ENCODE measurements at places on chromosomes 7 and 10. TPM values are rescaled to one million over a fixed set of nuclear protein-coding genes. Genes with fewer than 3 reads are reported as not detected.

DNA sequence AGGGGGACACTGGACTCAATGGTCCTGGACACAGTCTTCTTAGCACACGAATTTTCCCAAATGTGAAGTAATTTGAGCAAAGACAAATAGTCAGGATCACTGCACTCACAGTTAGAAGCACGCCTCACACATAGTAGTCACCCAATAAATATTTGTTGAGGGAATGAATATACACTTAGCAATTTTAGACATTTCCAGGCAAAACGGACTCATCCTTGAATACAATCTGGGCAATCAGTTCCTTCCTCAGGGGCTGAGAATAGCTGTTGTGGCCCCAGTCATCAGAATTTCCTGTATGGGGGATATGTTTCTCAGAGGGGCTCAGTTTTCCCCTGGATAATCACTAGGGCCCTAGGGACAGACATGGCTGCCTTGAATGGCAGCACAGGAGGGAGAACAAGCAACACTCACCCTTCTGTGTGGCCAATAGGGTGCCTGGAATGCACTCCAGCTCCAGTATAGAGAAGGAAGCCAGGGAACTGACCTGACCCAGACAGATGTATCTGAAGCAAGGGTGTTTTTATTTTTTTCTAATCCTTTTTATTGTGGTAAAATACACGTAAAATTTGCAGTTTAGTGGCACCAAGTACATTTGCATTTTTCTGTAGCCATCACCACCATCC lies 282.7 kb upstream of the ZNF32 start:
- DNase-seq: no peak

- no peak for DNase-seq
Measured at GRCh38 chr10:44020322-44021111, 364.4 kb downstream of the CXCL12 start.

DNA sequence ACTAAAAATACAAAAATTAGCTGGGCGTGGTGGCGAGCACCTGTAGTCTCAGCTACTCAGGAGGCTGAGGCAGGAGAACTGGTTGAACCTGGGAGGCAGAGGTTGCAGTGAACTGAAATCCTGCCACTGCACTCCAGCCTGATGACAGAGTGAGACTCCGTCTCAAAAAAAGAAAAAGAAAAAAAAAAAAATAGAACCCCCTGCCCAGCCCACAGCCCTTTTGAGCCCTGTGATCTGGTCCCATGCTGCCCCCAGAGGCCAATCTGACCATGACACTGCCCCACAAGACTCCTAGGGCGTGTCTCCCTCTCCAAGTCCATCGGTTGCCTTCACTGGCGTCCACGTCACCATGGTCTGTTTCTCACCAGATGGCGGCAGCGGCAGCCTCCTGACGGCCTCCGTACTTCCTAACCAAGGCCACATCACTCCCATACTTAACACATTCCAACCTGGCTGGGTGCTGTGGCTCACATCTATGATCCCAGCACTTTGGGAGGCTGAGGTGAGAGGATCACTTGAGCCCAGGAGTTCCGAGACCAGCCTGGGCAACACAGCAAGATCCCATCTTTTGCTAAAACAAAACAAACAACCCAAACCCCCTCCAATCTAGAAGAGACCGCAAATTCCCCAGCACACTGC lies 18.0 kb downstream of the STX1A start:
- DNase-seq: peak; percentile 26

DNA sequence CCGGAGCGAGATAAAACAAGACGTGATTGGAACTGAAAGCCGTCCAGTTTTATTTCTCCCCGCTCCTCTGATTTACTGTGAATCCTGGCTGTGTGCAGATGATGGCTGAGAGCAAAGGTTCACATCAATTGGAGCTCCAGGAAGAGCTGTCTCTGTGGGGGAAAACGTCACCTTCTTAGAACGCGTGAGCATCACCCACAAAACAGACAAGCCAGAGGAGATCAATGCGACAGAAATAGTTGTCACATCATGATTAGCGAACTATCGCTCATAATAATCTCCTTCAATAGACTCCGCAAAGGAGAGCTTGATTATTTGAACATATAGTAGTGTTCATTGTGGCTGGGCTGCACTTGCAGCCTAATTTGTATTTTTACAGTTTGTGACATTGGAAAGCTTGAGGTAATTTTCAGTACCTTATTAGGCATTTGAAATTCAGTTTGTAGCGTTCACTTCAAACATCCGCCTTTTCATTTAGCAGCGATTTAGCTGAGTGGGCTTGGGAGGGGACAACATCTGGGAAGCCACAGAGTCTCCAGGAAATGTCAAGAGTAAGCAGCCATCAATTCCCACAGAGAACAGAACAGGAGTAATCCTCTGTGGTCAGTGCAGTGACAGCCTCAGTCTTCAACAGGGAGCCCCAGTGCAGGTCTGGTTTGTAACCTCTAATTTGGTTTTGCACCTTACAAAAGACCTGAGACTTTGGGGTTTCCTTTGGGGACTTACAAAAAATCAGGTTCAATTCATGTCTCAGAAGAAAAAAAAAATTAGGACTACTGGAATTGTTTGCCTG lies 276.8 kb upstream of the PFKP start:
- no peak for DNase-seq

DNA sequence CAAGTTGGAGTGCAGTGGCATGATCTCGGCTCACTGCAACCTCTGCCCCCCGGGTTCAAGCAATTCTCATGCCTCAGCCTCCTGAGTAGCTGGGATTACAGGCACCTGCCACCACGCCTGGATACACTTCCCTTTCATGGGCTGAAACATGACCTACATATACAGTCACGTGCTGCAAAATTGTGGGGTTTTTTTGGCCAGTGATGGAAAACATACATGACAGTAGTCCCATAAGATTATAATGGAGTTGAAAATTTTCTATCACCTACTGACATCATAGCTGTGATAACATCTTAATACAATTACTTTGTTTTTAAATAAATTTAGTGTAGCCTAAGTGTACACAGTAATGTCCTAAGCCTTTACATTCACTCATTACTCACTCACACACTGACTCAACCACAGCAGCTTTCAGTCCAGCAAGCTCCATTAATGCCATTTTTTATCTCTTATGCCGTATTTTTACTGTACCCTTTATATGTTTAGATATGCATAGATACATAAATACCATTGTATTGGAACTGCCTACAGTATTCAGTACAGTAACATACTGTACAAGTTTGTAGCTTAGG lies 79.9 kb upstream of the TMEM196 start:
- no peak for DNase-seq

EBF3 gene
- 0.05 TPM for total RNA-seq

GRCh38 chr7:127667017-127667670 lies 15.2 kb downstream of the SND1 start:
- DNase-seq: peak; percentile 53

DNA sequence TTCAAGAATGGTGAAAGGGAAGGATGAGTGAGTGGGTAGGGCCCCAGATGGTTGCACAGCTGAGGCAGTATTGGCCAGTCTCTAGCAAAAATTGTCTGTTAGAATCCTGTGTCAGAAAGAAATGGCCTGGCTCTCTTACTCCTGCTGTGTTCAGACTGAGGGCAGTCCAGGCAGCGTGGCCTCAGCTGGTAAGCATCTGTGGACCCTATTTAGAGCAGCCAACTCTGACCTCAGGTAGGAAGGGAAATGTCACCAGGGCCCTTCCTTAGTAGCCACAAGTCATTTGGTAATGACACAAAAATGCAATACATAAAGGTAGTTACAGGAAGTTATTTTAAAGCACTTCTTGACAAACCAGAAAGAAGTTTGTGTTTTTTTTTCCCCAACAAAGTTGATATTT lies 1194.7 kb downstream of the CNTNAP2 start:
- DNase-seq: no peak

PIP gene
- not detected for total RNA-seq

MSMB gene
- total RNA-seq: not detected

SPACDR gene
- total RNA-seq: not detected

- no peak for DNase-seq
Measured at GRCh38 chr7:69773535-69774225, 175.4 kb downstream of the AUTS2 start.

CLDN4 gene
- 689 TPM for total RNA-seq

Data from renal cortical epithelial cell (primary cell).